ENCODE measurements at places on chromosomes 1 and 21. TPM values are rescaled to one million over a fixed set of nuclear protein-coding genes. Genes with fewer than 3 reads are reported as not detected.
A peak's percentile ranks its signal among the peaks of the same experiment; 100 is the strongest.

DNA sequence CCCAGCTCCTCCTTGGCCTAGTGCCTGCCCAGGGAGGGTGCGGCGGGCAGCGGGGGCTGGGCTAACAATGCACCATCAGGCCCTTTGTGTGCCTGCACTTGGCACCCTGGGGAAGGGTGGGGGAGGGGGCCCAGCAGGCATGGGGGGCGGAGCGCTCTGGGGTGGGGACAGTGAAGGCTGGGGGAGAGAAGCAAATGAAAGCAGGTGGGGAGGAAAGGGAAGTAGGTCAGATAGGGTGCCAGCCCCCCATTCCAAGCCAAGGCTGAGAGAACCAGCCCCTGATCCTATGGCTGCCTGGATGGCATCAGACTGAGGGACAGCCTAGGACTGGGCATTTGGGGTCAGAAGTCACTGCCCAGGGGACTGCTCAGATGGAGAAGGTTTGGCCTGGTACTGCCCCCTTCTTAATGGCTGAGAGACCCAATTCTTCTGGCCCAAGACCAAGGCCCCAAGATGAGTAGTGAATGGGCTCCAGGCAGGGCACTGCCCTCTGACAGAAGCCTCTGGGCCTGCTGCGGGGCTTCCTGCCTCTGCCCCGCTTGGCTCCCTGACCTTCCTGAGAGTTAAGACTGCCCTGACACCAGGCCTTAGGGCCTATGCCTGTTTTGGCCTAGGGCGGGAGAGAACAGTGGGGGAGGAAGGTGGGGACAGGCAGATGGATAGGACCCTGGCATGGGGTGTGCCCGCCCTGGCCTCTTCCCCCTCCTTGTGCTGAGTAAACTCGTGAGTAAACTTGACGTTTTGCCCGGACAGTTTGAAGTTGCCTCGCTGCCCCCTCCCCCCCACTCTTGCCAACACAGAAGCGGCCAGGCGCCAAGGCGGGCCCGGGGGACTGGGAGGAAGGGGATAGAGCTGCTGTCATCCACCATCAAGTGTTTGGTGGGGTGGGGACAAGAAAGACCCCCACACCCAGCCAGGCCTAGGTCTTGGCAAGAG, 2.7 kb downstream of the ZBTB7B start:
- DNase-seq = no peak

ZNF695 gene
- total RNA-seq = 1.2 TPM

ZSWIM5 gene
- total RNA-seq = 0.21 TPM

DNA sequence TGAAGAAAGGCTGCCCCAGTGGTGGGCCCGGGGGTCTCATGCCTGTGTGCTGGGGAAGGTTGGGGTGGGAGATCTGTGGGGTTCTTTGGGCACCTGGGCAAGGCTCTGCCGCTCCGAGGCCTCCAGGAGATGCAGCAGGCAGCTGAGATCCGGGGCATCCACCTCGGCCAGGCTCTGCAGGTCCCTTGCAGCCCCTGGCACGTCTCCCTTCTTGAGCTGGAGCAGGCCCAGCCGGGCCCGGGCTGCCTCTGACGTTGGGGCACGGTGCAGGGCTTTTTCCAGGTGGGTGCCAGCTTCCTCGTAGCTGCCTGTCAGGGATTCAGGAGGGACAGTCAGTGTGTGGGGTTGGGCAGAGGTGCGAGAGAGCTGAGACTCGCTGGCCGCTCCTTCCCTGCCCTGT, 11.4 kb upstream of the MMEL1 start:
- no peak for DNase-seq

DMRTA2 gene
- total RNA-seq = not detected

DNA sequence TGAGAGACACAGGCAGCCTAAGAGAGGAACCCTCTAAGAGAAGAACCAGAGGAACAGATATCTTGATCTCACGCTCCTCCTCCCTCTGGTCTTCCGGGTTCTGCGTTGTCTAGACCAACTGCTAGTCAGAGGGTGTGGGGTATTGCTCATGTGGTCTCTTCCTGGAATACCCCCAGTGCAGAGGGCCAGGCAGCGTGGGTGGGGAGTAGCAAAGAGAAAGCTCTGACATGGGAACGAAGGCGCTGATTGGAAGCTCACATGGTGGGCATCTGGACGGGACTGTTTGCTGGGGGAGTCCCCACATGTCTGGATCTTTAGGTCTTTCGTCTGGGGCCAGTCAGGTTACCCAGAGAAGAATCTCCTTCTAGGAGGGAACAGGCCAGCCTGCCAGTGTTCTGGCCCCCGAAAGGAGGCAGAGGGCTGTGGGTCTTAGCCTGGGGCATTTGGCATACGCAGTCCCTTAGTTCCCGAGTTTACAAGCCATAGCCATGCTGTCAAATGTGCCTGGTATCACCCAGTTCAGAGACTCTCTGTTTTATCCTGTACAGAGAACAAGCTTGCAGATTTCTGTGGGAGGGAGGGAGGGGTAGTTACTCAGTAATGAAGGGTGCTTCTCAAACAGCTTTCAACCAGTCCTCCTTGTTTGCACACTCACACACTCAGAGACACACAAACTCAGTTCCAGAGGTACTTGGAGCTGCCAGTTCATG, 18.3 kb upstream of the IL6R start:
- peak; percentile 32 for DNase-seq

TCHHL1 gene
- not detected for total RNA-seq

DNA sequence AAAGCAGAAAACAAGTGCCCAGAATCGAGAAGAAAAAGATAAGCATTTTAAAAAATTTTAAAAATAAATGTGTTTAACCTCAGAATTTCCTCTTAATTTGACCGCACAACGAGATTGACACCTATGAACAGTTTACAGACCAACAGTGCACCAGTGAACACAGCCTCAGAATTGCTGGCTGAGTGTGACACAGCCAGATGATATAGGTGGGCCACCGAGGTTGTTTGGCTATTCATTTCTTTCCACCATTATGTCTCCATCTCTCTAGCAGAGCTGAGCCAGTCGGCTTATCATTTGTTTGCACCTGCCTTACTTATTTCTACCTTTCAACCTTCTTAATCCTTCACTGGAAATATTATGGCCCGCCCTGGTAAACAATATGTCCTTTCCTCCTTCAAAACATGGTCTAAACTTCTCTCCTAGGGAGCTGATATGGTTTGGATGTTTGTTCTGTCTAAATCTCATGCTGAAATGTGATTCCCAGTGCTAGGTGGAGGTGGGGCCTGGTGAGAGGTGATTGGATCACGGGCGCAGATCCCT, 86.1 kb downstream of the DUSP10 start:
- no peak for DNase-seq

GRCh38 chr1:14543191-14543840, 55.2 kb upstream of the KAZN start:
- DNase-seq = no peak

GRCh38 chr1:228150120-228150460, 360 bp downstream of the GJC2 start:
- no peak for DNase-seq

- DNase-seq = no peak
These were observed 173.2 kb downstream of the LBR start for GRCh38 chr1:225254676-225255075.

GRCh38 chr1:205575294-205575885, 56.4 kb downstream of the ELK4 start:
- no peak for DNase-seq

- no peak for DNase-seq
These were observed 19.0 kb downstream of the DNALI1 start for GRCh38 chr1:37575692-37576091.

EXTL1 gene
- not detected for total RNA-seq

TAS1R1 gene
- total RNA-seq = not detected

CCDC185 gene
- not detected for total RNA-seq

DNA sequence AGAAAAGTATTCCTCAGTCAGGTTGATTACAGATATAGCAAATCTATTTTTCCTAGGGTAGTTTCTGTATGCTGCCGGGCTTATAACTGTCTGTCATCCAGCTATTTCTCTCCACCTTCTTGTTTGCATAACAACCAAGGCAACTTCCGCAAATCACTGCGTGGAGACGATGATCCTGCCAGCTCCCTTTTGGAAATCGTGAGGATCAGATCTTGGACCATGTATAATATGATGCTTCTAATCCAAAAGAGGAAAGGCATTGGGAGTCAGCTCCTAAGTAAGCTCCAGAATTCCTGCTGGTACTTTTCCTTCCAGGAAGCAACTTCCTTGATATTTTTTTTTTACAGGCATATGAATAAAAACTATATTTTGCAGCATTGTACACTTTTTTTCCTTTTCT, 445 bp upstream of the RGS4 start:
- DNase-seq = no peak

GRCh38 chr1:2197707-2198165, 3.2 kb upstream of the FAAP20 start:
- no peak for DNase-seq

- DNase-seq = no peak
These were observed 30.6 kb upstream of the LRRC3 start for GRCh38 chr21:44424608-44425306.

MMP23B gene
- total RNA-seq = 0.94 TPM

DNA sequence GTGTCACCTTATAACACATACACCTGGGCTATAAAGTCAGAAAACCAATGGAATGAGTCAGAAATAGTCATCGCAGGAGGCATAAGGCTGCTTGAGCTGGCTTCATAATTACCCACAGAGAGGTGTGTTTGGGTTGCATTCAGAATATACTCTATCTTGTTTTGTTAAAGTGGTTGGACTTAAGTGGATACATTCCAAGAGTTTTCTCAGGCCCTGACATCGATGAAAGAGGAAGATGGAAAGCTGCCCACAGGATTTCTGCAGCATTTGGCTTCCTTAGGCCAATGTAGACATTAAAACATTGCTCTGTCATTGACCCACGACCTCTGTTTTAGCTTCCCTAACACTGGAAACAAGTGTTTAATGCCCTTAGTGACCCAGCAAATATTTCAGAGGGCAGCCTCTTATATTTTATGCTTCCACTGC, 18.6 kb upstream of the BCL10 start:
- no peak for DNase-seq

GRCh38 chr1:207264663-207265252, 56.7 kb upstream of the CD55 start:
- DNase-seq = no peak

- no peak for DNase-seq
These were observed 16.7 kb downstream of the LPAR3 start for GRCh38 chr1:84876353-84876752.

- DNase-seq = peak; percentile 72
These were observed 725 bp downstream of the MTFR1L start for GRCh38 chr1:25820247-25821111.

- DNase-seq = no peak
These were observed 64.6 kb downstream of the WNT9A start for GRCh38 chr1:227883073-227883520.

HSD17B7 gene
- total RNA-seq = 35.2 TPM

- DNase-seq = no peak
These were observed 28.8 kb downstream of the IRF2BP2 start for GRCh38 chr1:234581063-234581714.

OR2T27 gene
- not detected for total RNA-seq

DNA sequence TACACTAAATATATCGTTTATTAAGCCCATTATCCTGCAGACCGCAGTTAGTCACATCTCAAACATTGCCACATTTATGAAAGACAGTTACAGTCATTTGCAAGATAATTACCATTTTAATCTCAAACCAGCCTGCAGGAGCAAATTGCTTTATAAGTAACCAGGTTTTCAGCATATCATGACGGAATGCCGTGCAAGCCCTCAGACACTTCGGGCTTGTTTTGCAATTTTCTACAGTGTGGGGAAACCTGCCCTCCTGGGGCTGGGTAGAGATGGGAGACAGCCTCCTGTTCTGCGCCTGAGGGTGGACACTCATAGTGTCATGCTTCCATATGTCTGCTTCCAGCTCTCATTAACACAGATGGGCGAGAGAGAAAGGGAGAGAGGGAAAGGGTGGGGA, 563.9 kb downstream of the NPHP4 start:
- no peak for DNase-seq

DNA sequence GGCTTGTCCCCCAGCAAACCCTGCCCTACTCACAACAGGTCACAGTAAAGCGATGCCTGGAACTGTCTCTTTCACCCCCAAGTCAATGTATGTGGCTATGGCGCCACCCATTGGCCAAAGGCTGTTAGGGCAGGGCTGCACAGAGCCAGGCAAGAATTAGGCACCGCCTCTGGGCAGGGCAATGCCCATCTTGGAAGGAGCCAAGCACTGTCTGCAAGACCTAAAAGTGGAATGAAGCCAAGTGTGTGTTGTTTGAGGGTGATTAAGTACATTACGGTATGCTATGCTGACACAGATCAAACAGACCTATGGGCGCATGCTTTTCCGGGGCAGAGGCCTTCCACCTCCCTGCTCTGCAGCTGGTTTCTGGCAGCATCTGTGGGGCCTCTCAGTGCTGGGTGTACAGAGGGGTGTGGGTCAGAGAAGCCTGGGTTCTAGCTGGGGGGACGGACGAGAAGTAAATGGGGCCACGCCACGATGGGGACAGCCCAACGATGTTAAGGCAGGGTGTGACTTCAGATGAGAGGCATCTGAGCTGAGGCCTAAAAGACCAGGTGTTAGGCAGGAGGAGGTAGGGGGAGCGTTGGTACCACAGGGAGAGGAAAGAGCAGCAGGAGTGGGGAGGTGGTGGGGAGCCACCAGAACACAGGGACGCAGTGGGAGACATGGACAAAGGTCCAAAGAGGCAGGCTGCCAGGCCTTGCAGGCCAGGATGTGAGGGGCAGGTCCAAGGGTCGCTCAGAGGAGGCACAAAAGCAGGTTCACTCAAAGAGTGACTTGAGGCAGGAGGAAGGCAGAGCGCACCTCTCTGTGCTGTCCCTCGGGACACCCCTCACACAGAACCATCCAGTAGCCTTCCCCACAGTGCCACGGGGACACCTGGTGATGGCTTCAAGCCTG, 49.8 kb downstream of the ACOT7 start:
- peak; percentile 60 for DNase-seq

- no peak for DNase-seq
These were observed 69.6 kb upstream of the GJB5 start for GRCh38 chr1:34685225-34685624.

DNA sequence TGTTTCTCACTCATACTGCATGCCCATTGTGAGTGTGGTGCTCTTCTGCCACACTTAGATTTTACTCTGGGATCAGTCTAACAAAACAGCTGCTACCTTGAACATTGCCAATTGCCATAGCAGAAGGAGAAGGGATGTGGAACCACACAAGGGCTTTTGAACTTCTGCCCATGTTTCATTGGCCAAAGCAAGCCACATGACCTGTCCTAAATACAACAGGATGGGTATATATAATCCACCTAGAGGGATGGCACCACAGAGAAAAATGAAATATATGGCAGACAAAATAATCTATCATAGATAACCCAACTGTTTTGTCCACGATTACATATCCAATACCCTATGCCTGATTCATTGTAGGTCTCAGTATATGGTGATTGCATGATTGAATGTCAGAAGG, 26.3 kb downstream of the PDE4B start:
- no peak for DNase-seq

- no peak for DNase-seq
These were observed 24.2 kb downstream of the POFUT2 start for GRCh38 chr21:45263534-45263933.
